ENCODE measurements at places on chromosomes 3 and 15. TPM values are rescaled to one million over a fixed set of nuclear protein-coding genes. Genes with fewer than 3 reads are reported as not detected.

Gene SERP1
- 600 TPM for total RNA-seq

Gene LRRC31
- 0.48 TPM for total RNA-seq

Gene SPG11
- 70.1 TPM for total RNA-seq

Gene RASGRF1
- total RNA-seq: 2.5 TPM

Gene CYP8B1
- total RNA-seq: not detected

Gene TXNRD3
- total RNA-seq: 4.5 TPM

Gene FHIT
- total RNA-seq: not detected

- no peak for DNase-seq
Measured at GRCh38 chr15:39188930-39189329, 391.9 kb upstream of the THBS1 start.

GRCh38 chr3:196666001-196666867 is 26.7 kb downstream of the NRROS start:
- peak; percentile 48 for DNase-seq

DNA sequence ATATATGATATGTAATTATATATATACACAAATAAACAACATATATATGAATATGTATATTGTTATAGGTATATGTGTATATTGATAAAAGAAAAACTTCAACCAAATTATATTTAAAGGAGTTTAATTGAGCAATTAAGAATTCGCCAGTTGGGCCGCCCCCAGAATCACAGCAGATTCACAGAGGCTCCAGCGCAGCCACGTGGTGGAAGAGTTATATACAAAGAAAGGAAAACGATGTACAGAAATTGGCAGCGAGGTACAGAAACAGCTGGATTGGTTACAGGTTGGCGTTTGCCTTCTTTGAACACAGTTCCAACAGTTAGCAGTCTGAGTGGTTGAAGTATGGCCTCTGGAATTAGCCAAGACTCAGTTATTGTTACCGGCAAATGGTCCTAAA is 137.3 kb upstream of the SLC24A5 start:
- peak; percentile 9 for DNase-seq

- no peak for DNase-seq
Measured at GRCh38 chr15:68504681-68505170, 72.8 kb upstream of the ITGA11 start.

GRCh38 chr3:176926688-176927087 is 270.6 kb downstream of the TBL1XR1 start:
- DNase-seq: no peak

DNA sequence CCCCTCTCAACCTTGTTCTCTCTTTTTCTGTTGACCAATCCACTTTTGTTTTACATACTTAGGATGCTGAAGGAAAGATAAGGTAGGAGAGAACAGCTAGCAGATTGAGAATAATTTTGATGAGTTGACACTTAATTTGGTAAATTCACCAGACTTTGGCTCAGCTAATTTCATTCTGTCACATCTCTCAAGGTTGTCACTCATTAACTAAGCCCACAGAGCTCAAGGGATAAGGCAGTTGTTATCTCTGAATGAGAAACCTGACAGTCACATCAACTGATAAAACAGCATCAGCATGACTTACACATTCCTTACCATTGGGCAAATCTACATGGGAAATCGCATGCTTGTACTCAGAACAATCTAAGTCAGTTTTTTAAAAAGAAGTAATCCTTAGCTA is 591.4 kb downstream of the NLGN1 start:
- DNase-seq: no peak

- peak; percentile 36 for DNase-seq
Measured at GRCh38 chr3:196942915-196943277, 568 bp upstream of the NCBP2 start.
